ENCODE measurements at places on chromosomes 2 and 18. TPM values are rescaled to one million over a fixed set of nuclear protein-coding genes. Genes with fewer than 3 reads are reported as not detected.

- no peak for DNase-seq
These were observed 219.5 kb upstream of the NRP2 start for GRCh38 chr2:205462681-205463345.

Gene CRACDL
- polyA plus RNA-seq: 0.80 TPM

Gene MAPK4
- polyA plus RNA-seq: not detected

DNA sequence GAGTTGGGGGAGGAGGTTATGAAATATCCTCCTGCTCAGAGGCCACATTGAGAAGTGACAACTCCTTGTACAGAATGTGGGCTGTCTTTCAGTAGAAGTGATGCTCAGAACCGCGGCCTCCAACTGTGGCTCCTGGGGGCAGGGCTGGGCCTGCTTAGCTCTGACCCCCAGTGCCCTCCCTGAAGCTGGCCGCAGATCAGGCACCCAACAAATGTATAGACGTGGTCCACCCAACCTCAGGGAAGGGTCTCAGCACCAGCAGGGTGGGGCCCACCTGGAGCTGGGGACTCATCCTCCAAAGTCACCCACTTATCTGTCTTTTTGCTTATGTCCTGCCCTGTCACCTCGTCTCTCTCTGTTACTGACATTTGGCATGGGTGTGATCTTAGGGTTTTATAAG is 11.1 kb upstream of the BIN1 start:
- no peak for DNase-seq

Gene DOK6
- 0.30 TPM for polyA plus RNA-seq

DNA sequence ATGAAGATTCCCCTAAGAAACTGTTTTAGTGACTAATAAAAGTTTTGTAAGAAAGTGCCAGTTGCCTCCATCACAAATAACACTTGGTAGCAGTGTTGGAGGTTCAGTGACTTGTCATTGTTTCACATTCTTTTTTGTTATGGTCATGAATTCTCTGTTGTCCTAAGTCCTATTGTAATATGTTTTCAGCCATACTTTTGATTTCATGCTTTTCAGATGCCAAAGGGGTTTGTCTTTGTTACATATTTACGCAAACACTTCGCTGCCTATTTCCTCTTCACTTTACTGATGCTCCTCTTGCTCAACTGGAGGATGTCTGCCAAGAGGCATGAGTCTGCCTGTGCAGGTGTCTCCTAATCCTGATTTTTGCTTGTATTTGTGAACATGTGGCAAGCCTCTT is 66.6 kb downstream of the PHLPP1 start:
- DNase-seq: no peak

DNA sequence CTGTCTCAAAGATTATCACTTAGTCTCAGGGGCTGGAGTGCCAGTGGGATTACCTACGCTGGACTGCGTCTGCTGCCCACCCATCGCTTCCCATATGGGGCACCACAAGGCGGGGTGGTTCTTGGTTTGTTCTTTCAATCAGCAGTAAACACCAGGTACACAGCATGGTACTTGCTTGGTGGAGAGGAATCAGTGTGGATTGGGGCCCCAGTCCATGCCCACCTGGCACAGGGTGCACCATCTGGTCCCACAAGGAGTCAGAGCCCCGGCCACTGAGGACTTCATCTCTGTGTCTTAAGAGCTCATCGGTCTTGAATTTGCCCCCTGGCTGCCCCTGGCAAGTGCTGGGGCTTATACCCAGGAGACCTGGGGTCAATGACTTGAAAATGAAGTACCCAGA is 96.2 kb downstream of the GLI2 start:
- DNase-seq: no peak

Gene ZSWIM2
- polyA plus RNA-seq: not detected

DNA sequence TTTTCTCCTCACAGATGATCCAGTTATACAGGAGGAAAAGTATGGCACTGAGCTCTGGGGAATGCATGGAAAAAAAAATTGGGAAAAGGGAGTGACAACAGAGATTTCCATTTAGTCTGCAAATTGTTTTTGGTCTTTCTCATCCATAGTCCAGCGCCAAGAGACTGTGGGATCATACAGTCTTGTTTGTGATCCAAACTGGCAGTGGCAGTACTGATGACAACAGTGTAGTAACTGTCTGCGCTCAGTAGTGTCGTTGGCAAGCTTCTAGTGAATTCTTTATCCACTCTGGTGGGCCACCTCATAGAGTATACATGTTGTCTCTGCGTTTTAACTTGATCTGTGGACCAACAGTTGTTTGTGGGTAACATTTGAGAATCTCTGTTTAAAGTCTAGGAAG is 37.9 kb downstream of the GALNT1 start:
- no peak for DNase-seq

DNA sequence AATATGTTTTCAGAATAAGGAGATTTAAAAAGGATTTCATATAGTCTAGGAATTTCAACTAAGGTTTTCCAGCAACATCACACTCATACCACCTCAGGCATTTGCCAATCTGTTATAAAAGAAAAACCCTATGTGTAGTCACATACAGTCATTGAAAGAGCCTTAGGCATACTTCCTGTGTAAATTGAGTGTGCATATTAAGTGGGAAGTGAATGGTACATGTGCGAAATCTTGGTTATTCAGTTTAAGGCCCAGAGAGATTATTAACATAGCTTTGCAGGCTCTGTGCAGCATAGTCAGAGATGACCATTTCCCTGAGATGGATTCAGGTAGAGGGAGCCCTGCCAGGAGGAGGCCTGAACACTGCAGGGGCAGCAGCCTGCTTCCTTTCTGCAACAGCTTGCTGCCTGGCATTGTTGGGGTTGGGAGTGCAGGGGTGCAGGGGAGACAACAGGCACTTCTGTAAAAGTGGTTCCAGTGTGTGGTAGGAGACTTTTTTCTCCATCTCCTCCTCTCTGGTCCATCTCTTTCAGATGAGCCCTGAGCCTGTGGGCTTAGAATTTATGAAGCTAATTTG is 100.1 kb upstream of the OSR1 start:
- DNase-seq: no peak

Gene RAX
- not detected for polyA plus RNA-seq

Gene CIDEA
- polyA plus RNA-seq: not detected

DNA sequence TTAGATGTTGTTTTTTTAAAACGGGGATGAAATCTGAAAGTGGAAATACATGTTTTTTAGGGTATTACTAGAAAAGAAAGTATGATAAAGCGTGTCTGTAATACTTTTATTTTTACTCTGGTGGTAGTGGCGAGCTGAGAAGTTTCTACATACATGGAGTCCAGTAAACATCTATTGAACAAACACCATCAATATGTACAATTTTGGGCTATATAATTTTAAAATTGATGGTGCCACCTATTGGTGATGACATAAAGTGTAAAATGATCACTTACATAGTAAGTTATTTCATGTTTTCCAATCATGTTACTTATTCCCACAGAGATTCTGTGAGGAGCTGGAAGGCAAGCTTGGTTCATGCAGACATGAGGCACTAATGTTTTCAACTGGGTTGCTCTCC is 31.5 kb upstream of the NFE2L2 start:
- DNase-seq: peak; percentile 36

Gene DQX1
- polyA plus RNA-seq: not detected

- no peak for DNase-seq
These were observed 102.5 kb downstream of the FMNL2 start for GRCh38 chr2:152437276-152438108.

Gene IL1R1
- 0.96 TPM for polyA plus RNA-seq

Data from immature natural killer cell (primary cell).